WTC11 (cell line): ENCODE measurements at places on chromosomes 6 and 20. TPM values are rescaled to one million over a fixed set of nuclear protein-coding genes. Genes with fewer than 3 reads are reported as not detected.

The PNLDC1 gene
- total RNA-seq, result 0.16 to 0.39 TPM (median 0.34 TPM) in 3 replicates

The ZNF311 gene
- 2.0 to 3.7 TPM (median 3.4 TPM) in 3 replicates for total RNA-seq

- no peak for DNase-seq
Measured at GRCh38 chr6:17740559-17741220, 34.0 kb upstream of the NUP153 start.

GRCh38 chr6:170296746-170297575, 6.1 kb upstream of the DLL1 start:
- DNase-seq, result no peak

DNA sequence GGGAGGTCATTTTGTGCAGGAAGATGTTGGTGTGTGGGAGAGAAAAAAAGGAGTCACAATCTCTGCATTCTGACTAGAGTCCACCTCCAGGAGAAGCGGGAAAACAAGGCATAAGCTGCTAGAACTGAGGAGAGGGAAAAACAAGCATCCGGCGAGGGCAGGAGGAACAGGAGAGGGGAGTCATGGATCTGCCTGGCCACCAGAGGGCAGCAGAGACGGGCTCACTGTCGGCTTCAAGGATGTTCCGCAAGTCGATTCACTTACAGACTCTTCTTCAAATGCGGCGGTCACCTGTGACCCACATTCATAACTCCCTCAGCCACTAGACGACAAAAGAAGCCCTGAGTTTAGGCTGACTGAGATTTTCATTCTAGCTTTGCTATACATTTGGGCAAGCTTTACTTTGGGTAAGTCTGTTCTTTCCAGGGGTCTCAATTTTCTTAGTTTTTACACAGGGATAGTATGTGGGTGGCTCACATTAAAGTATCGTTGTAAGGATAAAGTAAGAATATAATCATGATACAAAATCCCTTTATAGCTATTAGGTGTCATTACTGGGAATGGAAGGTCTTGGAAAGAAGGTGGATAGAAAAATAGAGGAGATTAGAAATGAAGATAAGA, 6.6 kb upstream of the BTNL2 start:
- peak; percentile 90 for DNase-seq

GRCh38 chr6:20693466-20694063, 159.3 kb downstream of the CDKAL1 start:
- no peak for DNase-seq

DNA sequence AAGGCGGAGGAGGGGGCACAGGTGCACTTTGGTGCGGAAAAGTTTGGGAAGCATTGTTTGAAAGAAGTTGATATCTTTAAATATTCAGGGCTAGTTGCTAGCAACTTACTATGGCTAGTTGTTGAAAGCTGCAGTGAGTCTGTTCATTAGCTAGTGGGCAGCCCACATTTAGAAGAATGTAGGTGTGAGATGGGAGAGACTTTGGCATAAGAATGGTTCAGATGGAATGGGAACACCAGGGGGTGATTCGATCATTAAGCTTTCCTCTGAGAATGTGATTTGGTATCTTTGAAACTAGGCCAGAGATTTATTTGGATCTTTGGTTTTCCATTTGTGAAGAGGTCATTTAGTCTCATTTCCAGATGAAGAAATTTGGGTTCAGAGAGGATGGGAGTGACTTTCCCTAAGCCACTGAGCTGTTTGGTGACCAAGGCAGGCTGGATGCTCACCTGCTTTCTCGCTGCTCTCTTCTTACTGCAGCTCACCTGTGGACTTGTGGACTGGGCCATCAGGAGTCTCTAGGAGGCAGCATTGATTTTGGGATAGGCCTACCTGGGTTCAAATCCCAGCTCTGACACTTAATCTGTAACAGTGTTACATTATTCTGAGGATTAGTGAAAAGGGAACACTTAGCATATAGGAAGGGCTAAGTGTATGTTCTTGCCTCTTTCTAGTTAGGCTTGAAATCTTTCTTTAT, 62.9 kb downstream of the CARMIL1 start:
- DNase-seq, result no peak

DNA sequence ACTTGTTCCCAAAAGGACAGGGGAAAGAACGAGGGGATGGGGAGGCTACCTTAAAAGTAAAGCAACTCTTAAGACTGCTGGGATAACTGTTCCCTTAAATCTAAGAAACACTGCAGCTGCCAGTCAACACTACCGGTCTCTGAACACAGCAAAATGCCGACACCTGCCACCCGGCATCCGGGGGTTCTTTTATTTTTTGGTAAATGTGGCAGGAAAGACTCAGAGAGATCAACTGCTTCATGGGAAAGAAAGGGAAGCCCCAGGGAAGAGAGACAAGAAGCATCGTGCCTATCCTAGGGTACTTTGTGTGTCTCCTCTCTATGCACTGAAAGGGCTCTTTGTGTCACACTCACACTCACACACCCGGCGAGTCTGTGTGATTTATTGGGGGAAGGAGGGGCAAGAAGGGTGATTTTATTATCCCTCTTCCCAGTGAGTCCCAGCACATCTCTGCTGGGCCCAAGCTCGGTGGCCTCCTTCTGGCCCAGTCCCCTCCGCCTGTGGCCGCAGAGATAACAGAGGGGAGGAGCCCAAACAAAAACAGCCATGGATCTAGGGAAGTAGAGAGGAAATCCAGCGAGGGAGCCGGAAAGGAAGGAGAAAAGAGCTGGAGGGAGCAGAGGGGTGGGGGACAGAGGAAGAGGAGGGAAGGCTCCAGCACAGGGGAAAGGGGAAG, 1.4 kb downstream of the FYN start:
- no peak for DNase-seq

DNA sequence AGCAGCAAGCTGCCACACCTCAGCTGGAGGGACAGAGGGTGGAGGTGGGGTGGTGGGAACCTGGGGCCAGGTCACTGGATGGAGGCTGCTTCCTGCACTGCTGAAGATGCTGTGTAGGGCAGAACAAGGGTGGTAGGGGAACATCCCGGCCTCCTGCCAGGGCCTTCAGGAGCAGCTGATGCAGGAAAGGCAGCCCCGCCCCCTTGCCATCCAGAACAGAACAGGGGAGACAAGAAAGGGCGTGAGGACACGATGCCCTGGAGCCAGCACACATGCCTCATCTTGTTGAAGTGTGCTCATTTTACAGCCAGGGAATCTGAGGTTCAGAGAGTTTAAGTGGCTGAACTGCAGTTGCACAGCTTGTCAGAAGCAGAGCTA, 43.1 kb upstream of the PHACTR3 start:
- no peak for DNase-seq

- DNase-seq, result no peak
Measured at GRCh38 chr6:34648806-34649205, 47.8 kb downstream of the ILRUN start.

DNA sequence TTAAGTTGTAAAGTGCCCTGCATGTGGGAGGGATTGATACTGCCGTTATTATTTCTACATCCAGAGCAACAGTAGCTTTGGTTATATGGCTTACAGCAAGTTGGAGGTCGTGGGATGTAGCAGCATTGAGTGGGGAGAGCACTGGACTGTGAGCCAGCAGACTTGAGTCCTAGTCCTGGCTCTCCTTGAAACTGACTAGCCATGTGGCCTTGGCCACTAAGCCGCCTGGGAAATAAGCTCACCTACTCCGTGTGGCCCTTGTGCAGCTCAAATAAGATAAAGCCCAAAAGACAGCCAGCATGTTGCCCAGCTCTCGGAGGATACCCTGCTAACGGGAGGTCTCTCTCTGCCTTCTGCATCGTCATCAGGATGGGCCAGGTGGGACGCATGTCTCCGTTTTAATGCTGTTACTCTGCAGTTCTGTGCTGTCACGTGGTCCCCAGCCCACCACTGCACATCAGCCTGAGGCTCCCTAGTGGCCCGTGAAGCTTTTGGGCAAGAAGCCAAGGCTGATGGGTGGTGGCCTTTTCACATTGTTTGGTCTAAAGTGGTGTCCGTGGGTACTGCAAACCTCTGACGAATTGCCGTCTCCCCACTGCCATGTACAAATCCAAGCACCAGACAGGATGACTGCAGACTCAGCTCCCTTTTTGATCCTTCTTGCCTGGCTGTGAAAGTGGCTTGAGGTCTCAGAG, 7.9 kb downstream of the EPB41L1 start:
- no peak for DNase-seq

DNA sequence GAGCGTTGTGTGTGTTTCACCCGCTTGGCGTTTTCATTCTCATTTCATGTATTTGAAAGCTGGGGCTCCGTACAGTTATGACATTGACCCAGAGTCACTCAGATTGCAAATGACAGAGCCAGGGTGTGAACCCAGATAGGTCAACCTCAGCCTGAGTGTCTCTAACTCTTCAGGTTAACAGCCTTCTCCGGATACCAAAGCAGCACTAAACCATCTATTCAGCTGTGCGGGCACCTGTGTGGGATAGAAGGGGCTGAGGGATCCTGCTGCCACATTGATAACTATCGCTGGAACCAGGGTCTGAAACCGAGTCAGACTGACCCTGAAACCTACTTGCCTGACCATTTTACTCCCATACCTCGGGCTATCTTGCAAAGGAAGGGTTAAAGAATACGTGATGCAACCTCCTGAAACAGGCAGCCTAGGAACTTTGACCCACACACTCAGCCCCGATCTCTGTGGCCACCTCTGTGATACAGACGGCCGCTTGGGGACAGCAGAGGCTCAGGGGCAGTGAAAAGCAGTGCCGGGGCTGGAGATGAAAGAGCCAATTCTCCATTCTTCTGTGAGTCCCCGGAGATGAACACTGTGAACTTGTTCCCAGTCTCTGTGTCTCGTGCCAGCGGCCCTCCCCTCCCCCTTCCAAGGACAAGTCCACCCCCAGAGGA, 233.5 kb upstream of the QKI start:
- DNase-seq, result peak; percentile 77

The COL12A1 gene
- total RNA-seq, result 1.1 to 1.4 TPM (median 1.2 TPM) in 3 replicates

- DNase-seq, result no peak
Measured at GRCh38 chr6:91079969-91080368, 493.1 kb upstream of the MAP3K7 start.

GRCh38 chr6:109452181-109452580, 3.4 kb downstream of the MICAL1 start:
- DNase-seq, result no peak

The HNF4A gene
- 0.15 to 0.37 TPM (median 0.21 TPM) in 3 replicates for total RNA-seq

DNA sequence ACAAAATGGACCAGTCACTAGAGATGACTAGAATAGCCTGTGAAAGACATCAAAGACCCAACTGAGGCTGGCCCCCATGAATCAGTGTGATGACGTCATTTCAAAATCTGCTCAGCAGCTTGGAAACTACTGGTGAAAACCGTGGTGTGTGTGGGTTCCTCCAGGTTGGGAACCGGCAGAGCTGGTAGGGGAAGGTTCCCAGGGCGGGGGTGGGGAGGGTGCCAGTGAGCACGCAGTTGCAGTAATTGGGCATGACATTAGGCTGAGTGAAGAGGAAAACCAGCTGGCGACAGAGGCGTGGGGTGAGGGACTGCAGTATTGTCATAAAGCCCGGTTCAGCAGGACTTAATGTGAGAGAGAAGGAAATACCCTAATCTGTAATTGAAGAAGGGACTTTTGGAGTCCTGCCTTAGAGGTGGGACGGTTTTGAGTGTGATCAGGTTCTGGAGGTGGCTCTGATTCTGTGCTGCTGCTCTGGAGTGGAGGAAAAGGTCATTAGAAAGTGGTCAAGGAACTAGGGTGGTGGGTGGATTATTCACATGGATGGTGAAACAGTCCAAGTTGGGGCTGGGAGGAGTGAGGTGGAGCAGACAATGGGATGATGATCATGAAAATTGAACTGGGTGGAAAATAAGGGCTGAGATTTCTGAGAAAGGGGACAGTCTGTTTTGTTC, 52.0 kb upstream of the MTHFD1L start:
- DNase-seq, result no peak

The BEND6 gene
- 1.3 to 1.8 TPM (median 1.5 TPM) in 3 replicates for total RNA-seq

- no peak for DNase-seq
Measured at GRCh38 chr6:119739769-119740168, 390.2 kb upstream of the MAN1A1 start.

The CST7 gene
- not detected in 3 replicates for total RNA-seq

DNA sequence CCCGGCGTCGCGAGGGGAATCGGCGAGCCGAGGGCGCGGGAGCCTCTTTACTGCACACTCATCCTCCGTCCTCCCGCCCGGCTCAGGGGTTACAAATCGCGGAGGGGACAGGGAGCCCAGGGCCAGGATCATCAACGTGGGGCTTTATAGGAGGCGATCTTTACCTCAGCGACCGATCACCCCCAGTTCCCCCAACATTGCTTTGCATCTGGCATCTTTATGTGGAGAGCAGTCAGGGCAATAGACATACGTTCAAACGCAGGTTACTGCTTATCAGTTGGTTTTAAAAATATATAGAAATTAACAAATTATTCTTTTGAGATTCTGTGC, 634 bp downstream of the HSF2 start:
- no peak for DNase-seq

- DNase-seq, result no peak
Measured at GRCh38 chr6:107730683-107731314, 93.3 kb downstream of the SCML4 start.

The ERVFRD-1 gene
- total RNA-seq, result not detected in 3 replicates

The KCNK16 gene
- total RNA-seq, result not detected in 3 replicates

GRCh38 chr20:49420811-49421295, 61.6 kb downstream of the KCNB1 start:
- DNase-seq, result no peak

The NFYA gene
- 34.7 to 37.7 TPM (median 35.8 TPM) in 3 replicates for total RNA-seq

GRCh38 chr6:5053864-5054244, 31.3 kb upstream of the PPP1R3G start:
- DNase-seq, result no peak

The NKX2-2 gene
- not detected in 3 replicates for total RNA-seq

GRCh38 chr6:26457806-26458688, at the start of gene BTN2A1:
Gene BTN2A1 (plus strand): TSS chr6:26457955. CDS start chr6:26458637, 682 bp downstream.
- DNase-seq, result peak; percentile 70

DNA sequence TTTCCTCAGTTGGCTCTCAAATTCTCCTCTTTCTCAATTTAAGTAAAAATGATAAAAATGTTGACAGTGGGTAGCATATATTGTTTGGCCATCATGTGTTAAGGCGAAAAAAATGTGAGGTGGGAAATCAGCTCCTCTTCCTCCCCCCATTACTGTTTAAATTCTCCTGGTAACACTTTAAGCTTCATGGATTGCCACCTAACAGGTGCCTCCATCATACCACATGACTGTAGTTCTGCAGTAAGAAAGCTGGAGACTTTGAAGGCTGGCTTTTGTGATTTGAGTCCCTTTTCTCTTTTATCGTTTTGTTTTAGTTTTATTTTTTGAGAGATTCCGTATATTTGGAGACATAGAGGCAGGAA, 1.2 kb downstream of the ZFAND3 start:
- no peak for DNase-seq

- DNase-seq, result peak; percentile 38
Measured at GRCh38 chr6:48765352-48765961, 654.5 kb upstream of the PTCHD4 start.

- DNase-seq, result peak; percentile 45
Measured at GRCh38 chr6:107957308-107957908, 600 bp downstream of the SEC63 start.

The YIPF3 gene
- 79.1 to 82.4 TPM (median 81.3 TPM) in 3 replicates for total RNA-seq

DNA sequence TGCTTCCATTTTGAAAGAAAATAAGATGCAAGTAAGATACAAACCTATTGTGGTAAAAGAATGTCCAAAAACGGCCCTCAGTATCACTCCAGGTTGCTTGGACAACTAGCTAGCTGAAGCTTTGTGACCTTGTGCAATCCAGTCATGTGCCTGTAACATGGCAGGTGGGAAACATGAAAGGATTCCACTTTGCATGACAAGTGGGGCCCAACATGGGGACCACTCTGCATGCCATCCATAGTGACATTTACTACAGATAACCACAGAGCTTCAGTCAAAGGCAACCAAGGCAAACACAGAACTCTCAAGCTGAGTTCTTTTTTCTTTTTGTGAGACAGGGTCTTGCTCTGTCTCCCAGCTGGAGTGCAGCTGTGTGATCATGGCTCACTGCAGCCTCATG, 15.8 kb upstream of the FBXO9 start:
- no peak for DNase-seq
